ENCODE measurements at places on chromosomes 12 and 14. TPM values are rescaled to one million over a fixed set of nuclear protein-coding genes. Genes with fewer than 3 reads are reported as not detected.

- DNase-seq = no peak
Observed at GRCh38 chr14:91143862-91144261, 30.0 kb downstream of the DGLUCY start.

- DNase-seq = no peak
Observed at GRCh38 chr14:70425354-70425753, 8.5 kb upstream of the SYNJ2BP start.

- peak; percentile 70 for DNase-seq
Observed at GRCh38 chr12:6944381-6945186, 762 bp downstream of the C12orf57 start.

DNA sequence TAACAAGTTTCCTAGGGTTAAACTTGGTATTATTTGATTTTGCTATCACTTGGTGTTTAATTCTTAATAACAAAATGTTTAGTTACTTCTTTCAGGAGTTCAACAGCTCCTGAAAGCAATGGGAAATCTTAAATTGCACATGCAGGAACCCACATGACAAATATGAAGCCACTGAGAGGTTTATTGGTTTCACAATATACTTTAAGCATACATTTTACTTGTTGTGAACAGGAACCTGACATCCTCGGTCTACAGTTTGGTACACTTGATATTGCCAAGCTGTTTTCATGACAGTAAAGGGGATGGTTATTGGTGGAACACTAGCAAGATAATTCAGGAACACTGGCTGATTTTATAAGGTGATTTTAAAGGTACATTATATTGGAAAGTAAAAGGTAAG, 46.2 kb downstream of the SLC38A1 start:
- no peak for DNase-seq

- no peak for DNase-seq
Observed at GRCh38 chr14:60085085-60085484, 6.6 kb upstream of the PCNX4 start.

DNA sequence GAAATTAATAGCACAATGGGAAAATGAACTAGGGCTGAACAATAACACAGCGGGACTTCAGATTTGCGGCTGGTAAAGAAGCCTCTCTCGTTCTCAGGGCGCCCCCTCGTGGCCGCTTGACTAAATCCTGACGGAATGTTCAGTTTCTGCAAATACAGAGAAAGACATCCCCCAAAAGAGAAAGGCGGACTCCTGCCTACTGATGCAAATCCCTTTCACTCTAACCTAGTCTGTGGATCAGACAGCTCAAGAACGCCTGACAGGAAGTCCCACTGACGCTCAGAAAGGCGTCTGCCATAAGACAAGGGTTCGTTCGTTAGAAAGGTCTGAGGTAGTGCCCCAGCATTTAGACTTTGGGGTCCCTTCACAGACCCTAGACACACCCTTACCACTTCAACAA, 2.5 kb downstream of the NUAK1 start:
- DNase-seq = peak; percentile 68

DNA sequence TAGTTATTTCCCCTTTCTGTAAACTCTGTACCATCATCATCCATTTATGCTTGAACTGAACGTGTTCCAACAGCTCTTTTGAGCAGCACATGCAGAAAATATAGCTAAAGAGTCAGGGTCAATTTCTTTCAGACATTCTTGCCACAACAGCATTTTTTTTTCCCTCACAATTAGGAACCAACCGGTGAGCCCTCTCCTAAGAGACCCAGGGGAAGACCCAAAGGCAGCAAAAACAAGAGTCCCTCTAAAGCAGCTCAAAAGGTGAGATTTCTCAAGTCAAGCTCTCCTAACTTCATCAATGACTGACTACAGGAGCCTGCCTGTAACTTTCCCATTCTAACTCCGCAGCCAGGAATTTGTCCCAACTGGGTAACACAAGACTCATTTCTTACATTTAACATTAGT, 3.5 kb downstream of the HMGA2 start:
- DNase-seq = no peak

GRCh38 chr12:16385782-16386646, 38.6 kb downstream of the MGST1 start:
- DNase-seq = no peak

DNA sequence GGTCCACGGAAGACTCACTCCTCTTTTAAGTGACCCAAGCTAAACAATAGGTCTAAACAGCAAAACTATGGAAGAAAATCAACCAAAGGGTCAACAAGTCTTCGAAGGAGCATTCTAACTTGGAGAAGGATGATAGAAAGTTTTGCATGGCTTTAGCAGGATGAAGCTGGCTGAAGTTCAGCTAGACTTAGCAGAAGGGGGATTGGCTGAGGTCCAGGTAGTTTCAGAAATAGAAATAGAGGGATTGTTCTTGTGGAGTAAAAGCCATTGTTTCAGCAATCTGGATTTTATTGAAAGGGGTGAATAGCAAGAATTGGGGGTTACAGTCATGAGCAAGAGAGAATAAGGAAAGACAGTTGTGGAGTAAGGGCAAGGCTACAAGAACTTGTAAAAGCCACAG, 84.7 kb upstream of the TSPAN8 start:
- no peak for DNase-seq

- no peak for DNase-seq
Observed at GRCh38 chr12:114506651-114507050, 100.7 kb upstream of the TBX5 start.

GRCh38 chr12:50715174-50715573, 48.7 kb upstream of the ATF1 start:
- DNase-seq = no peak

- no peak for DNase-seq
Observed at GRCh38 chr12:44334347-44334746, 498.5 kb downstream of the TMEM117 start.

DNA sequence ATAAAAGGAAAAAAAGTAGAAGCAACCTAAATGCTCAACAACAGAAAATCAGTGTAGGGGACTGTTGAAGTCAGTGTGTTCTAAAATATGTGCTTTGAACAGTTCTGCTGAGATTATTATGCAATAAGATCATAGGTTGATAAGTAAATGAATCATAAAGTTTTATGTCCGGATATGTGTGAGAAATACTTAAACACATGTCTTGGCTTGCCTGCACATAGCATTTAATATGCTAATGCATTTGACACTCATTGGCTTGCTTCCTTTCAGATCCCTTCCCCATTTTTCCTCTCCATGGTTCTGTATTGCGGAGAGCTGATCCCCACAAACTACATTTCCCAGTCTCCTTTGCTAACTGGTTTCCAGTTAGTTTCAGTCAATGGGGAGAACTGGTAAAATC, 573.8 kb upstream of the TBX3 start:
- DNase-seq = no peak

GRCh38 chr14:30385925-30386324, 173.0 kb upstream of the G2E3 start:
- DNase-seq = no peak

- DNase-seq = no peak
Observed at GRCh38 chr14:21104448-21105060, 3.7 kb downstream of the TMEM253 start.

DNA sequence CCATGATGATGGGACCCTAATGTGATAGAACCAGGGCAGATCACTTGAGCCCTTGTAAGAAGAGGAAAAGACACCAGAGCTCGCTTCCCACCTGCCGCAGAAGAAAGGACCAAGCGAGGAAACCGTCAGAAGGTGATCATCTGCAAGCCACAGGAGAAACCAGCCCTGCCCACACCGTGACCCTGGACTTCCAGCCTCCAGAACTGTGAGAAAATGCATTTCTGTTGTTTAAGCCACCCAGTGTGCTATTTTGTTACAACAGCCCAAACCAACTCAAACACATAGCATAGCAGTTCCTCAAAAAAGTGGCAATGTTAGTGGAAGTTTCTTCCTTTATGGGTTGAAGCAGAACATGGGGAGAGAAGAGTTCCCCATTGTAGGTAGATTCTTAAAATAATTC, 107.9 kb upstream of the BCL2L14 start:
- DNase-seq = no peak

DNA sequence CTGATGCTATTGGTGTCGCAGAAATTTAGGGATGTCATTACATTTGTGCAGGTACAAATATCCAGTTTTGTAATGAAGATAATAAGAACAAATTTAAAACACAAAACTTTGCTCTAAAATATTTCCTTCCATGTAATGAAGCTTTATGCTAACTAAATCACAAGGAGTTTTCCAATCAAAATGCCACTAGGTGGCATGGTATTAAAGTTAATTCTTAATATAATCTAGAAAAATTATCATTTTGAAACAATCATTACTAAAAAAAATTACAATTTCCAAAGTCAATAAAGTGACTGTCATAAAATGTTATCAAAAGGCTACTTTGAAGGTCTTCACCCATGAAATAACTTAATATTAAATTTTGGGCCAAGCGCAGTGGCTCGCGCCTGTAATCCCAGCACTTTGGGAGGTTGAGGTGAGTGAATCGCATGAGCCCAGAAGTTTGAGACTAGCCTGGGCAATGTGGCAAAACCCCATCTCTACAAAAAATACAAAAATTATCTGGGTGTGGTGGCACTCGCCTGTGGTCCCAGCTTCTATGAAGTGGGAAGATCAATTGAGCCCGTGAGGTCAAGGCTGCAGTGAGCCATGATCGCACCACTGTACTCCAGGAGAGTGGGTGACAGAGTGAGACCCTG, 77.4 kb downstream of the KIF21A start:
- no peak for DNase-seq

GRCh38 chr14:92704036-92704804, 44.2 kb downstream of the LGMN start:
- no peak for DNase-seq

DNA sequence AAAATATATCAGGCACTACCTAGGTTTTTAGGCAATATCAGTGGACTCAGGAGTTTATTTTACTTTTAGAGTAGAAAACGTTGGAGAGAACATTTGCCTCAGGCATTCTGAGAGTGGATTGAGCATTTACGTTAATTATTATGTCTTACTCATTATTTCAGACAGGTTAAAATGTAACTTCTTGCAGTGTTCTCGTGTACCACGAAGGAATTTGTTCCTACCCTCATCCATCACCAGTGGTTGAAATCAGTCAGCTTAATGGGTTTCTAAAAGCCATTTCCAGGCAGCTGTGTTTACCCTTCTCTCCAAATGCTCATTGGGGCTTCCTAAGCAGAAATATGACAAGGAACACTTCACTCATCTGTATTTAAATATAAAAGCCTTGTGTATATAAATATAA, 9.1 kb upstream of the LDHB start:
- no peak for DNase-seq

- no peak for DNase-seq
Observed at GRCh38 chr14:102777711-102778337, 575 bp downstream of the TRAF3 start.

- no peak for DNase-seq
Observed at GRCh38 chr14:38544776-38545175, 288.9 kb upstream of the CLEC14A start.

DNA sequence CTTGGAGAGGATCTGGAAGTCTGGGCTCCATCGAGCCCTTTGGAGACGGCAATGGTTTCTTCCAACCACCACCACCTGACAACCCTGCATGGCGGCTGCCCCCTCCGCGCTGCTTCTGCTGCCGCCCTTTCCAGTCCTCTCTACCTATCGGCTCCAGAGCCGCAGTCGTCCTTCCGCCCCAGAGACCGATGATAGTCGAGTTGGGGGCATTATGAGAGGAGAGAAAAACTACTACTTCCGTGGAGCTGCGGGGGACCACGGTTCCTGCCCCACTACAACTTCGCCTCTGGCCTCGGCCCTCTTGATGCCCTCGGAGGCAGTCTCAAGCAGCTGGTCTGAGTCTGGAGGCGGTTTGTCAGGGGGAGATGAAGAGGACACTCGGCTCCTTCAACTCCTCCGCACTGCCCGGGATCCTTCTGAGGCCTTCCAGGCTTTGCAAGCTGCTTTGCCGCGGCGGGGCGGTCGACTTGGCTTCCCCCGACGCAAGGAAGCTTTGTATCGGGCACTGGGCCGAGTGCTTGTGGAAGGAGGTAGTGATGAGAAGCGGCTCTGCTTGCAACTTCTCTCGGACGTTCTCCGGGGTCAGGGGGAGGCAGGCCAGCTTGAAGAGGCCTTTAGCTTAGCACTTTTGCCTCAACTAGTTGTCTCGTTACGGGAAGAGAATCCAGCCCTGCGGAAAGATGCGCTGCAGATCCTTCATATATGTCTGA, 499 bp downstream of the TOGARAM1 start:
- no peak for DNase-seq

DNA sequence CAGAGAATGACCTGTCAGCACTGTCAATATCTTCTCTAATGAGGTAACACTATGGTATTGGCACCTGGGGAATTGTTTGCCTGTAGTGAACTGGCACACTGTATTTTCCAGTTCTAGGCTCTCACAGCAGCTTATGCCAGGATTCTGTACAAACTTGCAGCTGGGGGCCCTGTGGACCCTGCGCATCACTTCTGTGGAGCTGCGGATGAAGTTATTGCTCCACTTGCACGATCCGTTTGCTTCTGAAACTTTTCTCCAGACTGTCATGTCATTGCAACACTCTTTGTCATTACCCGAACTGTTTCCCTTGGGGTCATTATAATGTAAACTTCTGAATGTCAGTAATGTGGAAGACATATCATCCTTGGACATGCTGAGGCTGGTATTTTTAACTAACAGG, 3.9 kb downstream of the RNASE11 start:
- DNase-seq = no peak

- no peak for DNase-seq
Observed at GRCh38 chr14:40003773-40004172, 571.5 kb upstream of the FBXO33 start.

Gene DPPA3
- not detected for total RNA-seq

Gene PGAM5
- 45.0 TPM for total RNA-seq

Gene MFAP5
- not detected for total RNA-seq

Gene AHNAK2
- total RNA-seq = 47.2 TPM

Gene KLRG1
- total RNA-seq = 0.97 TPM

Gene VSIG10
- 27.3 TPM for total RNA-seq

Gene NUAK1
- 68.8 TPM for total RNA-seq

Gene ALDH2
- 69.5 TPM for total RNA-seq

Gene FZD10
- total RNA-seq = not detected

Gene RNASE3
- total RNA-seq = not detected

Gene MRPL42
- total RNA-seq = 48.9 TPM

Gene NDUFA9
- 52.1 TPM for total RNA-seq

Gene DACT1
- 4.3 TPM for total RNA-seq

Gene RNU6-8
- total RNA-seq = not detected

Gene MYH6
- total RNA-seq = not detected

Gene ST8SIA1
- 1.0 TPM for total RNA-seq

Gene FOXM1
- 17.6 TPM for total RNA-seq

Gene SLC5A8
- not detected for total RNA-seq

Measured in glomerular endothelial cell (primary cell).